ENCODE measurements at places on chromosomes 4 and X.

GRCh38 chrX:20609916-20610415, 343.3 kb upstream of the RPS6KA3 start:
- DNase-seq = no peak

GRCh38 chrX:136629084-136629750, 18.7 kb upstream of the CD40LG start:
- no peak for DNase-seq

GRCh38 chr4:43846111-43846587, 602.5 kb downstream of the KCTD8 start:
- no peak for DNase-seq

DNA sequence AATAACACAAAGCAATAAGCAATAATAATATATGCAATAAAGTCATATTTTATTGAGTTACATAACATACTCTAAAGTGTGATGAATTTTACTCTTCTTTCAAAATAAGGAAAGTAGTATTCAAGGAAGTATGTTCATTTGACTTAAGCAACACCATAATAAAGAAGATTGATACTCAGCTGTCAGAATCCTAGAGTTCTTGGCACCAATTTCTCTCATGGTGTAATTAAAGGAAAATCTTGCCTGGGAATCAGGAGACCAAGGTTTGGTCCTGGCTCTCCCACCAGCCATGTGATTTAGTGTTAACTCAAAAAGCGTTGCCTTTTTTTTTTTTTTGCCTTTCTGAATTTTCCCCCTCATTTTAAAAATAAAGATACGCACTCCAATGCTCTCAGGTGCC, 17.1 kb downstream of the MYOZ2 start:
- DNase-seq = no peak

- DNase-seq = no peak
Measured at GRCh38 chr4:930028-930551, 2.0 kb downstream of the GAK start.

All from aorta (tissue), 5 donors.